ENCODE measurements at places on chromosomes 12 and 14.

DNA sequence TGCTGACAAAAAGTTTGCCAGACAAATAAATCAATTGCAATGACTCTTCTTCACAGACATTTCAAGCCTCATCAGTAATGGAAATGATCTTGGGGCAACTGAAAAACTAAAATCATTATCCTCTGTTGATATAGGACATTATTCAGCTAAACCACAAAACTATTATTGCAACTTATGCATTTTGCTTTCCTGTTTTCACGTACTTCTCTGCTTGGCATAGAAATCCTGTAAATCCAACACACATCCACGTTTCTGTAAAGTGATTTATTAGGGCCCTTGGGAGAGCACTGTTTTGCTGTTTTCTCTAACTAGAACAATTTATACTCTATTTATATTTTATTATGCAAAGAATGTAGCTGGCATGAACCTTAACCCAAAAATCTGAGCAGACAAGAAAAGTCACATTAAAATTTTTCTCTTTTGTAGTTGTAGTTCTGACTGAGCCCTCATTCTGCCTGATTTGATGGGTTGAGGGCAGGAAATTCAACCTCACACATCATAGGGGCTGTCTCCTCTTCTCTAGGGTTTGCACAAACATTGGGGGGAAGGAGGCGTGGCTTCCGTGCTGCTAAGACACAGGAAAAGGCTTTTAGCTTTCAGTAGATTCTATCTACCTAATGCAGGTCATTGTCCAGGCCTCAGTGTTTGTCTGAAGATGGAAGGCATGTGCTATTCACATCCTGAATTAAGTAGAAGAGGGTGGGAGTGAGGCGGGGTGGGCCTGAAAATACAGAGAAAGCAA lies 11.5 kb upstream of the NUP107 start:
- peak; percentile 30 for DNase-seq

GRCh38 chr14:30958555-30959407 lies 66.7 kb upstream of the AP4S1 start:
- no peak for DNase-seq

DNA sequence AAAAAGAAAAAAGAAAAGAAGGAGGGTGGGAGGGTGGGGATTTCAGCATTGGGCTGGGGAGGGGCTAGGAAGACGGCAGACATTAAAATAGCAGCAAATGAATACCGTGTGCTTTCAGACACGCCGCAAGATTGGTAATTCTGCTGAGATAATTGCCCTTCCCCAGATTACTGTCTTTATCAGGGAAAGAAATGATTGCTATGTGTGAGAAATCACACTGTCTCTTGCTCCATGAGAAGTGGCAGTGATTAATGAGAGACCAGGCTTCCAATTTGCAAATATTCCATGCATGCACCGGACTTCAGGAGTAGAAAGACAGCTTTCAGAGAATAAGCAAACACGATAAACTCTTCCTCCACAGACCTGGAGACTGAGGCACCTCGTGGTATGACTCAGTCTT lies 7.6 kb upstream of the KCNA5 start:
- no peak for DNase-seq

- no peak for DNase-seq
These were observed 5.7 kb upstream of the TNS2 start for GRCh38 chr12:53044052-53044581.

DNA sequence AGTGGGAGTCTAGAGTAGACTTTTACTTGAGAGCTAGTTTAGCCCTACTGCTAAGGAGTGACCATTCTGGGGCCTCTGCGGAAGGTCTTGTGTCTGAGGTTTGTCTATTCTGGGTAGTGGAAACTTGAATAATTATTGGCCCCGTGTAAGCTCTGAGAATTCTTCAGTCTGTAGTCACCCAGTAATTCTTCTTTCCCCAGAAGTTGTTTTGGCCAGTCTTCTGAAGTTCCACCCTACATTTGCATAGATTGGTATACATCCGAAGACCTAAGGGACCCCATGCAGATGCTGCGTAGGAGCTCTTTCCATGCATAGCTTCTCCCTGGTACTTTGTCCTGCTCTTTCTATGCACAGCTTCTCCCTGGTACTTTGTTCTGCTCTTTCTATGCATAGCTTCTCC lies 12.8 kb downstream of the CYP46A1 start:
- DNase-seq = no peak

DNA sequence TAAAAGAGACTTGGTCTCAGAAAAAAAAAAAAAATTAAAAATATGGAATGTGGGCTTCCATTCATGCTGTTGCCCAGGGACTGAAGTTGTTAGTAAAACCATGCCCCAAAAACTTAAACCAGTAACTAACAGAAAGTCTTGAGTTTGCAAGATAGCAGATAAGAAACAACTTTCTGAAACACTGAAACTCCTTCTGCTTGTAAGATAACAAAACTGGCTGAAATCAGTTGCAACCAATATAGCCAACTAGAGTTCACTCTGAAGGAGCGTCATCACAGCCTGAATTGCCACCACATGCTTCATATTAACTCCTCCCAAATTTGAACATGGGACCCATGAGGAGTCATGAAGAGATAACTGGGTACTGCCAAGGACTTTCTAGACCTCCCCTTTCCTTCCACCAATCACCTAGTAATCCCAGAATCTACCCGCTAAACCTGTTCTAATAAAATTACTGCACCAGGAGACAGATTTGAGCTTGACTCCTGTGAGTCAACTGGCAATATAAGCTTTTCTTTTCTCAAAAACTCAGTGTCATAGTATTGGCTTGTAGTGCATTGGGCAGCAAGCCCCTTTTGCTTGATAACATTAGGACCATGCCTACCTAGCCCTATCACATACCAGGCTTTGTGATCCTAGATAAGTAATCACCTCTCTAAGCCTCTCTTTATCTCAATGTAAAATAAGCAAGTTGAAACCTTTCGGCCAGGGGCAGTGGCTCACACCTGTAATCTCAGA lies 53.6 kb downstream of the R3HDM2 start:
- no peak for DNase-seq

DNA sequence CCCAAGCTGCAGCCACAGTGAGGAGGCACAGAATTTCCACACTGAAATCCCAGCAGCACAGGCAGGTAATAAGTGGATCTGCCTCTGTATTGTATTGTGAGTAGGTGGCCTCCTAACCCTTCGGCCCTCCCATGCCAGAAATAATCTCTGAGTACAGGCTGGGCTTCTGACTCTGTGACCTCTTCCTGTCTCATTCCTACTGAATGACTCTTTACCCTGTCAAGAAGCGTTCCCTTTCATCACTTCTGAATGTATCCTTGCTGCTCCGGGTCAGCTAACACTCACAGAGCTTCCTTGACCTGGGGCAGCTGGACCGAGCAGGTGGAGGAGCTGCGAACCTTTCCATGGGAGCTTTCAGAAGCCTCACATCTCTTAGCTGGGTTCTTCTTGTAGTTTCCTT lies 119.6 kb downstream of the SLC8A3 start:
- DNase-seq = no peak

- no peak for DNase-seq
These were observed 974.5 kb upstream of the FLRT2 start for GRCh38 chr14:84555493-84555892.

- no peak for DNase-seq
These were observed 8.2 kb downstream of the CAMKK2 start for GRCh38 chr12:121288158-121288845.

DNA sequence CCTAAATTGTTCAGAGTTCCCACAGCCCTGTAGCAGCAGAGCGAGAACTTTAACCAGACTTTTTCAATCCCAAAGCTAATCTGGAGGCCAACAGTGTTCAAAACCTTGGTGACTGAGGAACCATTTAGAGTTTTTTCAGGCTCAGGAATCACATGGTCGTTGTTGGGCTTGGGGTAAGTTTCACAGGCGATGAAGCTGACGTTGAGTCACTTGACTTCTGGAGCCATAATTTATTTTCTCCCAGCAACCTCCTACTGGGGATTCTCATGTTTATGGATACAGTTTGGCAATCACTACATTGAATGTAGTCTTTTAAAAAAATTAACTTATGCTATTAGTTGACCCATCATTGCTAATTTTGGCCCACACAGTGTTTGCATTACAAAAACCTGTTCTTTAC lies 34.5 kb downstream of the SSPN start:
- no peak for DNase-seq
